Endothelial cell (in vitro differentiated cells): ENCODE measurements at places on chromosomes 3 and 15.
A peak's percentile ranks its signal among the peaks of the same experiment; 100 is the strongest.

DNA sequence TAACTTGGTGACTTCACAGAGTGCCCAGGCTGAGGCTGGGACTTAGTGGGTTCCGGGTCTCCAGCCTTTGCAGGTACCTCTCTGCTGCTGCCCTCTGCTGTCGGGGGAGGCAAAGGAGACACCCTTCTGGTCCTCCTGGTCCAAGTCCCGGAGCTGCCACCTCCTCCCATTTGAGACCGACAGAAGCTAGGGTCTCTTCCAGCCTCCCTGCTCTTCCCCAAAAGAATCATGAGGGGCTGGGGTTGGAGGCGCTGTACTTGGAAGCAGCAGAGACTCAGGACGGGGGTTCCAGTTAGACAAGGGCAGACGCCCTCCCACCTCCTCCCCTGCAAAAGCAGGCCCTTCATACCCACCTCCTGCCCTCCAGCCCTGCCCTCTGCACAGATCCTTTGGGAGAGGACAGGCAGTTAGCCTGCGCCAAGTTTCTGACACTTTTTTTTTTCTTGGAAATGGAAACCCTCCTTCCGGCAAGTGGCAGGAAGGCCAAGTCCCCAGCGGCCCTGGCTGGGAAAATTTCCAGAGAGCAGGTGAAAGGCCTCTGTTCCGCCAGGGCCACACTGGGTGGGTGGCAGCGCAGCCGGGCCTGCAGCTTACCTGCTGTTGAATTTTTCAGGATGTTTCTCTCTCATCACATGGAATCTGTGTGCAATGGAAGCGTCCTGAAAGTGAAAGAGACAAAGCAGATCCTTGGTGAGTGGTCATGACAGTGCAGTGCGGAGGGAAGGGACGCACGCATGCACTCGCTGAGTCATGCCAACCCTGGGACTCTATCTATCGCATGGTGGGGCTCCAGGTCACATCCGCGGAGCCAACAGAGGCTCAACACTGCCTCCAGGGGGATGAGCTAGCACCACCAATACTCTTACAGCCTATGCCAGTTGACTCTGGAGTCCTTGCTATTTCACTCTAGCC lies 119.9 kb downstream of the DGKG start:
- H3K4me3 ChIP-seq = no peak overlapping the region
- peaks cover 2% of the 10 kb centered on the region for H3K4me1 ChIP-seq
- H3K27ac ChIP-seq = no peak overlapping the region
- peak; percentile 70 for DNase-seq
- no peaks in the 10 kb centered on the region for H3K36me3 ChIP-seq

DNA sequence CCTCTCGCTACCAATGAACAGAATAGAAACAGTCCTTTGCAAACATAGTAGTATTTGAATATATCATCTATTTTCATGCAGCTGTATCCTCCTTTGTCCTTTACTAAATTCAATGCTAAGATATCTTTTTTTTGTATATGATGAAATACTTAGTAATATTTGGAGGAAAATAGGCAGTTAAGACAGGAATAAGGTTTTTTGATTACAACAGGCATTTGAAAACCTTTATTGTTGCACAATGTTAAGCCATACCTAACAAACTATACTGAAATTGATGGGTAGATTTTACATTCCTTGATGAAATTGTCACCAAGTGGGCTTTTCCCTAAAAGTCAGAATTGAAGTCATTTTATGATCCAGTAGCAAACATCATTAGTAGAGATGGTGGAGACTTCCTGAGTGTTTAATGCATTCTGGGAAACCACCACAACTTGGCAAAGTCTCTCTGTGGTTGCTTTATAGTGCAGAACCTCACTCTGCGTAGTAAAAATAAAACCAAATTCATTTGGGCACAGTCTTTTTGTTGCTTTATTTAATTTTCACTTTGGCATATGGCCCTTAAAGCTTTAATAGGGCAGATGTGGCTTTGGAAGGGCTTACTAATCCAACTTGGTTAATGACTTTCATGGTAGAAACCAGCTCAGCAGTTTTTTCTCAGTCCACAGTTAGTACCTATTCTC lies 216.0 kb downstream of the DIPK2A start:
- H3K27ac ChIP-seq = no peak overlapping the region
- H3K4me1 ChIP-seq = peaks cover 7% of the 10 kb centered on the region

- no peak overlapping the region for H3K4me3 ChIP-seq
- H3K27me3 ChIP-seq = peaks cover under 1% of the 10 kb centered on the region
- no peak overlapping the region for H3K27ac ChIP-seq
- H3K36me3 ChIP-seq = no peaks in the 10 kb centered on the region
- no peaks in the 10 kb centered on the region for H3K4me1 ChIP-seq
- DNase-seq = no peak
These were observed 68.0 kb downstream of the CHL1 start for GRCh38 chr3:264394-265156.

- no peak overlapping the region for H3K27ac ChIP-seq
- no peaks in the 10 kb centered on the region for H3K27me3 ChIP-seq
- H3K36me3 ChIP-seq = peaks cover 5% of the 10 kb centered on the region
- no peak for DNase-seq
- peaks cover 5% of the 10 kb centered on the region for H3K4me1 ChIP-seq
- no peak overlapping the region for H3K4me3 ChIP-seq
These were observed 56.3 kb downstream of the TNFAIP8L3 start for GRCh38 chr15:51038162-51038973.

- no peak for DNase-seq
- H3K27me3 ChIP-seq = no peaks in the 10 kb centered on the region
- H3K4me3 ChIP-seq = no peak overlapping the region
- H3K36me3 ChIP-seq = no peaks in the 10 kb centered on the region
These were observed 237.2 kb upstream of the ADAMTS9 start for GRCh38 chr3:64924961-64925360.

DNA sequence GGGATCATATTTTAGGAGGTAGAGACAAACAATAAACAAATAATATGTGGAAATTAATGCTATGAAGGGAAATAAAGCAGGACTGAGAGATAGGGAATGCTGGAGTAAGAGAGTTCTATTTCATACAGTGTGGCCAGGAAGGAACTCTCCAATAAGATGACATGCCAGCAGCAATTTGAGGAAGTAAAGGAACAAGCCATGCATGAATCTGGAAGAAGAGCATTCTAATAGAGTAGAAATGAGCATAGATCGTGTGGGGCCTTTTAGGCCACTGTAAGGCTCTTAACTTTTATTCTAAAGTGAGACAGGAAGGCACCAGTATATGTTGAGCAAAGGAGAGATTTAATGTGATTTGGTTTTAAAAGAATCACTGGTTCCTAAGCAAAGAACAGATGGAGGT lies 126.3 kb downstream of the DMXL2 start:
- no peaks in the 10 kb centered on the region for H3K36me3 ChIP-seq
- no peak for DNase-seq
- no peak overlapping the region for H3K27ac ChIP-seq
- H3K4me1 ChIP-seq = peaks cover 7% of the 10 kb centered on the region
- H3K27me3 ChIP-seq = no peaks in the 10 kb centered on the region

DNA sequence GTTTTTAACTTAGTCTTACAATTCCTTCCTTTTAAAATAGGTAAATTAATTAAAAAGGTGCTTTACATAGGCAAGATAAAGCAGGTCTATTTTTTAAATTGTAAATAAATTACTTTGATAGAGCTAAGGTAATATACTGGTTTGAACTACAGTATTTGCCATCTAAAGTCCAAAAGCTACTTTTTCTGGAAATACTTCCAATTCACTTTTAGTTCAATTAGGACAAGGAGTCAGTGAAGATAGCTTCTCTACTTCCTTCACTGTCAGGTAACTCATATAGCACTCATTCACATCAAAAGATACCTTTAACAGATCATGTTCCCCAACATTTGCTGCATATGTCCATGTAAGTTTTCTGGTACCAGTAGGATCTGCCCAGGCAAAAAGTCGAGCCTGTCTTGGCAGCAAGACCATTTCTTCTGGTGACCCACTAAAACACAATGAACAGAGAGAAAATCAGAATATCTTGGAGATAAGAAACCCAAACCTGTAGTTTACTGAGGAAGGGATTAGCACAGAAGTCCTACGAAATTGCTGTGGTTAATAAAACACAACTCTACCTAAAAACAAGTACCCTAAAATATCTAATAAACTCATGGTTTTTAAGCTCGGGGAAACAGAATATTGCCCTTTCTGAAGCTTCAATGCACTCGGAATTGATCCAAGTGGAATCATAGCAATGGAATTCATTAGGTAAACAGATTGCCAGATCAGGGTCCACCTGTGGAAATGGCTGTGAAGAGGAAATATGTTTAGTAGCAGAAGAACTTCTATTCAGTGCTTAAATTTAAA lies 153.1 kb downstream of the VPS13C start:
- H3K27me3 ChIP-seq = no peaks in the 10 kb centered on the region
- no peak overlapping the region for H3K27ac ChIP-seq
- no peak for DNase-seq
- no peak overlapping the region for H3K4me3 ChIP-seq

GRCh38 chr3:168828943-168829342 lies 733.2 kb upstream of the GOLIM4 start:
- H3K4me3 ChIP-seq = no peak overlapping the region
- H3K36me3 ChIP-seq = no peaks in the 10 kb centered on the region
- DNase-seq = no peak
- H3K27me3 ChIP-seq = no peaks in the 10 kb centered on the region

DNA sequence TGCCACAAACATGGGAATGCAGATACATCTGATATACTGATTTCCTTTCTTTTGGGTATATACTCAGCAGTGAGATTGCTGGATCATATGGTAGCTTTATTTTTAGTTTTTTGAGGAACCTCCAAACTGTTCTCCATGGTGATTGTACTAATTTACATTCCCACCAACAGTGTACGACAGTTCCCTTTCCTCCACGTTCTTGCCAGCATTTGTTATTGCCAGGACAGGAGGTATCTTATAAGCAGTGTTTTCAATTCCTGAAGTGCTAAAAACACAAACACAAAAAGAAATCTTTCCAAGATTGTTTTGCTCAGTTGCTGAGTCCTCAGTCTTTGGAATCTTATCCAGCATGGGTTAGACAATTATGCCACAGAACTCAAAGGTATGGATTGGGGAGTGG lies 13.5 kb downstream of the GTF2E1 start:
- no peak for DNase-seq
- peaks cover 11% of the 10 kb centered on the region for H3K4me1 ChIP-seq
- H3K27ac ChIP-seq = no peak overlapping the region
- no peaks in the 10 kb centered on the region for H3K27me3 ChIP-seq
- H3K36me3 ChIP-seq = peaks cover 58% of the 10 kb centered on the region

GRCh38 chr3:129985113-129985512 lies 10.6 kb downstream of the TRH start:
- no peak for DNase-seq
- no peaks in the 10 kb centered on the region for H3K36me3 ChIP-seq
- no peaks in the 10 kb centered on the region for H3K4me1 ChIP-seq
- no peak overlapping the region for H3K4me3 ChIP-seq
- no peak overlapping the region for H3K27ac ChIP-seq
- H3K27me3 ChIP-seq = peaks cover 11% of the 10 kb centered on the region

GRCh38 chr15:36807134-36807764 lies 227.8 kb downstream of the CDIN1 start:
- H3K4me3 ChIP-seq = no peak overlapping the region
- DNase-seq = no peak
- H3K4me1 ChIP-seq = peaks cover 15% of the 10 kb centered on the region
- no peak overlapping the region for H3K27ac ChIP-seq
- no peaks in the 10 kb centered on the region for H3K27me3 ChIP-seq

DNA sequence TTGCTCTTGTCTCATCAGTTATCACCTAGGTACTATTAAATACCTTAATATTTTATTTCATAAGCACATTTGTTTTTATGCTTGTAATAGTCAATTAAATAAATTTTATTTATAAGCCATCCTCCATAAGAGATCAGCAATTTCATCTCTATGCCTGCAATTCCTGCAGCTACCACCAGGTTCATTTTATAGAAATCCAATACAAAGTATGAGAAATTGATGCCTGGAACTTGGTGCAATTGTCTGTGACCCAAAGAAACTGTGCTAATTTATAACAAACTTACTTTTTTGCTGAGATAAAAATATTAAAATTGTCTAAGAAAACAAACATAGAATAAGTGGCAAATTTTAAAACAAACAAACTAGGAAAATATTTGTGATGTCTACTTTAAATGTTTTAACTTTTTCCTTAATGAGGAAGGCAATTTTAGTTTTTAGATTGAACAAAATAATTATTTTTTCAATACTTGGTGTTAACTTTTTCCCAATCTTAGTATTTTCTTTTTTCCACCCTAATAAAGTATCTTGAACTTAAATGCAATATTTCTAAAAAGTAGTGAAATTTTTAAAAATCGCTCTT lies 1026.6 kb downstream of the ROBO1 start:
- peaks cover 30% of the 10 kb centered on the region for H3K4me1 ChIP-seq
- no peak overlapping the region for H3K27ac ChIP-seq

DNA sequence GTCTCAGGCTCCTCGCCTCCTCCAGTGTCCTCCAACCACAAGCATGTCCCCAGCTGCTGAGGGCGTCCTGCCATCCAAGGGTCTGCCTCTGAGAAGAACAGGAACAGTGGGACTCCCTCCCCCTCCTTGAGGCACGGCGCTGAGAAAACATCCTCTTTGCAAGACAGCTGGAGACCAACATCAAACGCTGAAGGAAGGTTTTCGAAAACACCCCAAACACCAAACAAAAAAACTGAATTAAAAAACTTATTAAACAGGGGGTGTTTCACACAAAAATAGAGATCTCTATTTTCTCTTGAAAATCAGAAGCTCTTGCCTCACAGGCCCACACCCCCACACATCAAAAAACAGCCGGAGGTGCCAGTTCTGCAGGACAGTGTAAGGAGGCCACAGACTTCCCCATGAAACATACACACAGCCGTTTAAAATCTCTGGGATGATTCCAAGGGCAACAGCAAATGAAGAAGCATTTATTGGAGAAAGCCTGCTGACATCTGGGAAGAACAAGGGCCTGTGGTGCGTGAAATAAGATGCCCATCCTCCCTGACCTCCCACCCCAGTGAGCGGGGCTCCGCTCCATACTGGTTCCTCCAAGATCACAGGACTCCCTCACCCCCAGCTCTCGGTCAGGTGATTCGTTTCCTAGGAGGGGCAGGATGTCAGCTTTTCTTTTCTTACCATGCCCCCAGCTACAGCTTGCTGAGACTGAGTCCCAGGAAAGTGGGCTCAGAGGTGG lies 71.3 kb downstream of the NUP210 start:
- peak; percentile 32 for DNase-seq
- peaks cover 5% of the 10 kb centered on the region for H3K27me3 ChIP-seq
- no peak overlapping the region for H3K4me3 ChIP-seq
- peak overlapping the region; percentile 34 for H3K27ac ChIP-seq
- no peaks in the 10 kb centered on the region for H3K36me3 ChIP-seq

- DNase-seq = no peak
- peaks cover 1% of the 10 kb centered on the region for H3K27me3 ChIP-seq
- no peak overlapping the region for H3K4me3 ChIP-seq
- no peak overlapping the region for H3K27ac ChIP-seq
- H3K36me3 ChIP-seq = no peaks in the 10 kb centered on the region
These were observed 76.3 kb upstream of the TGFBR2 start for GRCh38 chr3:30530084-30530483.

DNA sequence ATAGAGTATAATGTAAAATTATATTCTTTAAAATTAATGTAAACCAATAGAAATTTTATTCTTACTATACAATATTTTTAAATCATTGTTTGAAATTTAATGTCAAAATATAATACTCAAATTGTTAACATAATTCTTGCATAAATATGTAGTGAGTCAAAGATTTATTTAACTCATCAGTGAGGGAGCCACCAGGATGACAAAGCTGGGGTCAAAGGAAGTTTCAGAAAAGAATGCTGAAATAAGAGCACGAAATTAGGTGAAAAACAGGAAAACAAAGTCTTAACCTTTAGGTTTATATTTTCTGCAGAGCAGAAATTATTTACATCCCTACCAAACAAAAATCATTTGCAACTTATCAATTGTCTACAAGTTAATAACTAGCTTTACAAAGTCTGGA lies 74.1 kb downstream of the DIPK2A start:
- no peak overlapping the region for H3K27ac ChIP-seq
- no peaks in the 10 kb centered on the region for H3K4me1 ChIP-seq
- no peaks in the 10 kb centered on the region for H3K27me3 ChIP-seq
- H3K36me3 ChIP-seq = no peaks in the 10 kb centered on the region
- DNase-seq = no peak
